ENCODE measurements at places on chromosomes 16 and 17.

GRCh38 chr17:37037590-37038155 lies 88.9 kb downstream of the AATF start:
- no peak for DNase-seq

DNA sequence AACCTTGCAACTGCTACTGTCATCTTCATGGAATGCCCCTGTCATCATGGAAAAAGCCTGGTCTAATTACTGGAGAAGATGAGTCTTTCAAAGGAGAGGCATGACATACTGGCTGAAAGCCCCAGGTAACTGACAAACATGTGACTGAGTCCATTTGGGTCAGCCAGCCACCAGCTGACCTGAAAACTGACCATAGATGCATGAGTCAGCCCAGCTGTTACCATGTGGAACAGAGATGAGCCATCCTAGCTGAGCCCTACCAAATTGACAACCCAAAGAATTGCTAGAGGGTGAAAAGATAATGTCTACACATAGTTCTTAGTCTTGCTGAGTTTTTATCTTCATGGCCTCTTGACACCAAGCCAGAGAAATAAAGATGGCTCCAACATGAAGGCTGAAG lies 311.8 kb downstream of the UTP18 start:
- no peak for DNase-seq

- DNase-seq = no peak
These were observed 344.4 kb upstream of the ASIC2 start for GRCh38 chr17:33637534-33637933.

DNA sequence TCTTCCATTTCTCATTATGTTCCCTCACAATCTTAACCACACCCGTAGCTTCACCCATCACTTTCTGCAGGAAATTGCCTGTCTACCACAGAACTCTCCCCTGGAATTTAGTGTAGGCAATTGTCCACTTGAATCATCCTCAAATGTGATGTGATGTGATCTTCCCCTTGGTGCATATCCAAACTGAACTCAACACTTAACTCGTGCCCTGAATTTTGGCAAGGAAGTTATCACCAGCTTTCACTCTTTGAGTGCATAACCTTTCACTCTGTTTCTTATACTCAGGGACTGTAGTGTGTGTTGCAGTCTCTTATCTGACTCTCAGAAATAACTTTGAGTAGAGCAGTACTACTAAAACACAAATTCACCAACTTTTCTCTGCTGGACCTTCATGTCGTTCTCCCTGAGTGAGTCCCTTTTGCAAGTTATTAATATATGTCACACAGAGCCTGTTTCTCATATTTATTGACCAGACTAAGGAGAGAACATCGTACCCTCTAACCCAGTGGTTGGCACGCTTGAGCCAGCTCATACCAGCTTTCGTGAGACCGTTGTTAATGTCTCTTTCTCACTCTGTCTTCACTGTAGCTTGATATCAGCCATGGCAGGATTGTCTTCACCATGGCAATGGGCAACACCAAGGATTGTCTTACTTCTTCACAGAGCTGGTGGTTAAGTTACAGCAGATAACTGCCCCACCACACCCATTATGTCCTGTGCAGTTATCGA lies 558.9 kb upstream of the HSBP1 start:
- no peak for DNase-seq

- DNase-seq = no peak
These were observed 21.0 kb downstream of the KDM8 start for GRCh38 chr16:27224271-27224737.

DNA sequence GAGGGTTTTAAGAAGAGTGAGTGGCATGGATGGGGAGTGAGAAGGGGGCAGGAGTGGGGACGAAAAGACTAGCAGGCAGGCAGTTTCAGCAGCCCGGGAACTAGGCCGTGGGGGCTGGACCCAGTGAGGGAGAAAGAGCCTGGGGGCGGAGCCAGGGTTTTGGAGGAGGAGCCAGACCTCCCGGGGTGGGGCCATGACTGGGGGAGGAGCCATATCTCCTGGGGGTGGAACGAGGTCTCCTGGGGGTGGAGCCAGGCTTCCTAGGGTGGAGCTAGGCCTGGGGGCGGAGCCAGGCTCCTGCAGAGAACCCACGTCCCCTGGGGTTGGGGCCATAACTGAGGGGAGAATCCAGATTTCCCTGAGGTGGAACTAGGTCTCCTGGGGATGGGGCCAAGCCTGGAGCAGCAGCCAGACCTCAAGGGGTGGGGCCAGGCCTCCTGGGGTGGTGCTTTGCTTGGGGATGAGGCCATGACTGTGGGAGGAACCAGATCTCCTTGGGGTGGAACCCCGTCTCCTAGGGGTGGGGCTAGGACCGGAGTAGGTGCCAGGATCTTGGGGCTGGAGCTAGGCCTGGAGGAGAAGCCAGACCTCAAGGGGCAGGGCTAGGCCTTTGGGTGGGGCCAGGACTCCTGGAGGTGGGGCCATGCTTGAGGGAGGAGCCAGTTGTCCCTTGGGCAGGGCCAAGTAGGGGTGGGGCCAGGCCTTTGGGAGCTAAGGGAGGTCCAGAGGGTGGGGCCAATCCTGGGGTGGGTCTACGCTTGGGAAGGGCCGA lies 41.7 kb upstream of the JPH3 start:
- DNase-seq = no peak

DNA sequence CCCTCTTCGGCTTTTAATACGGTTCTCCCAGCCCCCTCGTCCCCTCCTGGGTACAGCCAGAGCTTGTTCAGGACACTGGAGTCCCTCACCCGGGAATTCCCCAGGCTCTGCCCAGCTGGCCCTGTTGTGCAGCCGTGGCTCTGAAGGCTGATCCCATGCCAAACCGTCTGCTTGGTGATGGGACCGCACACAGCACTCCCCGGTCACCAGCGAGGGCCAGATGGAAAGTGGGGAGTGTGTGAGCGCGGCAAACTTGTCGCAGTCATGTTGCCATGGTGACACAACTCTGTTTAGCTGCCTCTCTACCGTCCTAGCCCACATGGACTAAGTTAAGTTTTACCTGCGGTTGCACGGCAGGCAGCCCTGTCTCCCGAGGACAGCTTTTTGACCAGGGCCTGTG lies 107.9 kb downstream of the RAP1GAP2 start:
- DNase-seq = peak; percentile 24

DNA sequence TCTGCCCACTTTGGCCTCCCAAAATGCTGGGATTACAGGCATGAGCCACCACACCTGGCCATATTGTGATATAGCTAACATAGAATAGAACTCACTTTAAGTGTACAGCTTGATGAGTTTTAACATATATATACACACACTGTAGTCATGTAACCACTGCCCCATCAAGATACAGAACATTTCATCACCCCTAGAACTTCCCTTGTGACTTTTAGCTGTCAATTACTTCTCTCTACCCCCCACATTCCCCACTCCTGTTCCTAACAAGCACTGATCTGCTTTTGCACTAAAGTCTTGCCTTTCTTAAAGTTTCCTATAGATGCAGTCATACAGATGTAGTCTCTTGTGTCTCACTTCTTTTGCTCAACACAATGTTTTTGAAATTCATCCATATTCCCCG lies 93.1 kb downstream of the PITPNC1 start:
- no peak for DNase-seq

DNA sequence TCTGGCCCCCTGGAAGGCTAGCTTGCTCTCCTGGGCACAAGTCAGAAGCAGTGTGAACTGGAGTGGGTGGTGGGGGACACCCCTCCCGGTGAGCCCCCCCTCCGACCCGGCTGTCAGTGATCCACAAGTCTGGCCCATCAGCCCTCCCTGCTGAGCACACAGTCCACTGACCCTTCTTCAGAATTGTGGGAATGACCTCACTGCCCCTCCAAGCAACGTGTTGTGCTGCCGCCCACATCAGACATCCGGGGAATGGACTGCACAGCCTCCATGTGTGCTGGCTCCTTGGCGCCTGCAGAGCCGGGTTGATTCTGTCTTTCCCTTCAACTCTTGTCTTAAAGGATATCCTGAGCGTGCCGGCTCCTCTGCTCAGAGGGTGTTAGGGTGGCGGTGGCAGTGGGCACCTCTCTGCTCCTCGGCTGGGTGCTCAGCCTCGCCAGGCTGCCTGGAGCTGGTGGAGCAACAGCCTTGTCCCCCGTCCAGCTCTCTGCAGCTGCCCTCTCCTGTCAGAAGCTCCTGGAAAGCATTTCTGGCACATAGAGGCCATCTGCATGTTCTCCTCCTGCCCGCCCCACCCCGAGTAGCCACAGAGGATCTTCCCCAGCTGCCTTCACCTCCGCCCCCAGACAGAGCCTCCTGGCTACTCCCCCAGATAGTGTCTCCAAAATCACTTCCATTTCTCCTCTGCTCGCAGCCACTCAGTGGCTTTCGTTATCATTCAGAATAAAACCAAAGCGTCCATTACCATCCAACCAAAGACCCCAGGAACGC lies 19.8 kb downstream of the NPTX1 start:
- no peak for DNase-seq

GRCh38 chr17:19752216-19753050 lies 4.3 kb upstream of the ALDH3A1 start:
- no peak for DNase-seq

DNA sequence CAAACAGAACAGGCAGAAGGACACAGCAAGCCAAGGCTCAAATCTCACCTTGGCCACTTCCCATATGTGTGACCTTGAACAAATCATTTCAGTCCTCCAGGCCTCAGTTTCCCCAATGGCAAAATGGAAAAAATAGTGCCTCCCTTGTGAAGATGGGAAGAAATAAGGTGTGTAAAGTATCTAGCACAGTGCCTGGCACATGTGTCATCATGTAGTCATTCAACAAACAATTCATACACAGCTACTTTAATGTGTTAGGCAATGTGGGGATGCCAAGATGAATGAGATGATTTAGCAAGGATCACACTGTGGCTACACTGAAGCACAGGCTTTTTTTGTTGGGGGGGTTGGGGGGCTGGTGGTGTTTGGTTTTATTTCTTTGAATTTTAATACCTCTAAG lies 13.3 kb downstream of the SRCIN1 start:
- DNase-seq = no peak

- DNase-seq = no peak
These were observed 335.9 kb downstream of the TMEM114 start for GRCh38 chr16:8254405-8254804.

- no peak for DNase-seq
These were observed 5.3 kb upstream of the GFAP start for GRCh38 chr17:44920565-44920940.

Measured in nephron progenitor cell (in vitro differentiated cells).